ENCODE measurements at places on chromosomes 12 and 14. TPM values are rescaled to one million over a fixed set of nuclear protein-coding genes. Genes with fewer than 3 reads are reported as not detected.

- H3K4me3 ChIP-seq = no peak overlapping the region
- no peak overlapping the region for H3K27ac ChIP-seq
- H3K36me3 ChIP-seq = peaks cover 9% of the 10 kb centered on the region
- H3K4me1 ChIP-seq = peaks cover 27% of the 10 kb centered on the region
- DNase-seq = no peak
- H3K27me3 ChIP-seq = no peaks in the 10 kb centered on the region
These were observed 5.3 kb downstream of the COPS7A start for GRCh38 chr12:6729186-6729585.

- no peak overlapping the region for H3K4me3 ChIP-seq
- H3K36me3 ChIP-seq = no peaks in the 10 kb centered on the region
- H3K4me1 ChIP-seq = no peaks in the 10 kb centered on the region
- no peaks in the 10 kb centered on the region for H3K27me3 ChIP-seq
These were observed 170.7 kb upstream of the GZMB start for GRCh38 chr14:24804552-24805212.

DNA sequence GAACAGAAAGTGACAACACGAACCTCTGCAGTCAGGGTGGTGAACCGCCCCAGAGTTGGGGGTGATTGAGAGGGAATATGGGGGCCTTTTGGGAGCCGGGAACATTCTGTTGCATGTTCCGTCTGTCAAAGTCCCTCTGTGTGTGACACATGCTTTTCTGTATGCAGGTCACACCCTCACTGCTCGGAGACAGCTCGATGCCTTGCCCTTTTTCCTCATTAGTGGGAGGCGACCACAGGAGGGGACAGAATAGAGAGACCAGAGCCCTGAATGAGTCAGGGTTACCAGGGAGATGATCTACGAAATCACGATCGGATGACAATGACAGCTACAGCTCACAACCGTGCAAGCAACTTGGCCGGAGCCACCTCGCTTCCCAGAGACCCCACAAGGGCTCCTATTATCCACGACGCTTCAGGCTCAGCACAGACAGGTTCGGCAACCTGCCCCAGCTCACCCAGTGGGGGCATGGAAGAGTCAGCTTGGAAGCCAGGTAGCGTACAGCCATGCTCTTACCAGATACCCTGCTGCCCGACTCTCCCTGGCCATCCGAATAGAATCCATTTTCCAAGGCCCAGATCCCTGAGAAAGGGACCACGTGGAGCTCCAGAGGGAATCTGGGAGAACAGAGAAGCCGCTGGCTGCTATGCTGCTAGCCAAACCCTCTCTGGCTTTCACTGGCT, 38.8 kb downstream of the TESC start:
- no peak overlapping the region for H3K4me3 ChIP-seq
- H3K27me3 ChIP-seq = no peaks in the 10 kb centered on the region
- peak overlapping the region; percentile 55 for H3K27ac ChIP-seq

- H3K36me3 ChIP-seq = no peaks in the 10 kb centered on the region
- no peak overlapping the region for H3K4me3 ChIP-seq
- no peak for DNase-seq
These were observed 268.2 kb downstream of the DPF3 start for GRCh38 chr14:72625689-72626088.

GRCh38 chr12:52836491-52837412, 2.6 kb upstream of the KRT79 start:
- DNase-seq = no peak
- no peak overlapping the region for H3K4me3 ChIP-seq
- H3K36me3 ChIP-seq = no peaks in the 10 kb centered on the region
- no peaks in the 10 kb centered on the region for H3K4me1 ChIP-seq

- no peak overlapping the region for H3K4me3 ChIP-seq
- no peaks in the 10 kb centered on the region for H3K36me3 ChIP-seq
- H3K27ac ChIP-seq = no peak overlapping the region
These were observed 167.7 kb downstream of the DYRK2 start for GRCh38 chr12:67816269-67816668.

DNA sequence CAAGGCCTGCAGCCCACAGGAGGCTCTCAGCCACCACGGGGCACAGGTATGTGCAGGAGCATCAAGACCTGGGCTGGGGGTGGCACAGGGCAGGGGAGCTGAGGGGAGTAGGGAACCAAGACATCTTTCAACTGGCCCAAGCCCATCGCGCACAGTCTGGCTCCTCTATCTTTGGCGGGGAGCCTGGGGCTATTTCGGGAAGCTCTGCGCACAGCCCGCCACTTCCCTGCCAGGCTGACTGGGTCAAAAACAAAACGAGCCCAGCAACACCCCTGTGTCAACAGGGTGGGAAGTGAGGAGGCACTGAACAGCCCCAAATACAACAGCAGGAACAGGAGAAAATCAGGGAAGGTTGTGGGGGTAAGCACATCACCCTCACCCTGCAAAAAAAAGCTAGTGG, 83.9 kb downstream of the ARL6IP4 start:
- no peaks in the 10 kb centered on the region for H3K36me3 ChIP-seq
- DNase-seq = no peak
- no peak overlapping the region for H3K4me3 ChIP-seq
- no peak overlapping the region for H3K27ac ChIP-seq
- peaks cover 21% of the 10 kb centered on the region for H3K4me1 ChIP-seq
- no peaks in the 10 kb centered on the region for H3K27me3 ChIP-seq

The RTL1 gene
- 0.11 TPM for total RNA-seq

DNA sequence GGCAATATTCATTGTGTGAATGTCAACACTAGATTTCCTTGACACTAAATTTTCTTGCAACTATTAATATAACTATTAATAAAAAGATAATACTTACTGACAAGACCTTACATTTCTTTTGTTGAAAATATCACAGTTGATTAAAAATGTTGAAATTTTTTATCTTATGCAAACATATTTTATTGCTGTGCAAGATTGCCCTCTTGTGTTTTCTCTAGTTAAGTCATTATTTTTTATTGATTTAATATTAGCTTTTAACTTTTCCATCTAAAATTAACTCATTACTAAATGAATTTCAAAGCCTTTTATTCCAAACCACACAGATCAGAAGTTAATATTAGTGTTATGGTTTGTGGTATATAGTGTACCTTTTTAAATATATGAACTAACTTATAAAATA, 11.7 kb upstream of the NAA30 start:
- no peak overlapping the region for H3K27ac ChIP-seq
- H3K4me1 ChIP-seq = no peaks in the 10 kb centered on the region
- H3K4me3 ChIP-seq = no peak overlapping the region
- DNase-seq = no peak
- no peaks in the 10 kb centered on the region for H3K36me3 ChIP-seq

- H3K36me3 ChIP-seq = no peaks in the 10 kb centered on the region
- H3K27me3 ChIP-seq = no peaks in the 10 kb centered on the region
- H3K27ac ChIP-seq = no peak overlapping the region
These were observed 14.6 kb upstream of the RBM19 start for GRCh38 chr12:113980537-113981337.

DNA sequence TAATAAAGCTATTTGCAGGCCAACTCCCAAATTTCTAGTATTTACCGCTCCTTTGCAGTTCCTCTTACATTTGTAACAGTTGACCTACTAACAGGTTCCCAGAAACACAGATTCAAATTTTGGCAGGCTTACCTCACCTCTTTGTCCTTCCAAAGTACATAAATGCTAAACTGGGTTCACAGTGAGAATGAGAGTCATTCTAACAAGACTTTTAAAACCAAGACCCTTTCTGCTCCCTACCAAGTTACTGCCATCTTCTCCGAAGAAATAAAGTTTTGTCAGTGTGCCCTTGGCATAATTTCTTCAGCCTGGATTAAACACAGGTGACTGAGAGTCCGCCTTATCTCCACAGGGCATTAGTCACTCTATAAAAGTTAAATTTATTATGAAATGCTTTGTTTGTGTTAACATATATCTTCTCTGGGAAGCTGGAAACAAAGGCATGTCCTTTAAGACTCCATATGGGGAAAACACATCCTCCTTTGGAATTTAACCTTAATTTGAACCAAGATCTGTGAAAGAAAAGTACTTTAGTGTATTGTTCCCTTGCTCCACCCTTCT, 28.2 kb downstream of the FOXA1 start:
- H3K27ac ChIP-seq = no peak overlapping the region
- no peaks in the 10 kb centered on the region for H3K36me3 ChIP-seq
- H3K27me3 ChIP-seq = no peaks in the 10 kb centered on the region
- no peaks in the 10 kb centered on the region for H3K4me1 ChIP-seq

GRCh38 chr12:19382111-19382526, 57.2 kb upstream of the AEBP2 start:
- no peak for DNase-seq
- no peak overlapping the region for H3K27ac ChIP-seq
- H3K4me3 ChIP-seq = no peak overlapping the region
- H3K27me3 ChIP-seq = no peaks in the 10 kb centered on the region

GRCh38 chr14:100007254-100007653, 58.0 kb upstream of the EVL start:
- no peaks in the 10 kb centered on the region for H3K4me1 ChIP-seq
- no peak for DNase-seq
- no peak overlapping the region for H3K4me3 ChIP-seq

- no peak overlapping the region for H3K27ac ChIP-seq
- no peak for DNase-seq
- no peak overlapping the region for H3K4me3 ChIP-seq
These were observed 80.6 kb upstream of the DBX2 start for GRCh38 chr12:45131506-45131905.

DNA sequence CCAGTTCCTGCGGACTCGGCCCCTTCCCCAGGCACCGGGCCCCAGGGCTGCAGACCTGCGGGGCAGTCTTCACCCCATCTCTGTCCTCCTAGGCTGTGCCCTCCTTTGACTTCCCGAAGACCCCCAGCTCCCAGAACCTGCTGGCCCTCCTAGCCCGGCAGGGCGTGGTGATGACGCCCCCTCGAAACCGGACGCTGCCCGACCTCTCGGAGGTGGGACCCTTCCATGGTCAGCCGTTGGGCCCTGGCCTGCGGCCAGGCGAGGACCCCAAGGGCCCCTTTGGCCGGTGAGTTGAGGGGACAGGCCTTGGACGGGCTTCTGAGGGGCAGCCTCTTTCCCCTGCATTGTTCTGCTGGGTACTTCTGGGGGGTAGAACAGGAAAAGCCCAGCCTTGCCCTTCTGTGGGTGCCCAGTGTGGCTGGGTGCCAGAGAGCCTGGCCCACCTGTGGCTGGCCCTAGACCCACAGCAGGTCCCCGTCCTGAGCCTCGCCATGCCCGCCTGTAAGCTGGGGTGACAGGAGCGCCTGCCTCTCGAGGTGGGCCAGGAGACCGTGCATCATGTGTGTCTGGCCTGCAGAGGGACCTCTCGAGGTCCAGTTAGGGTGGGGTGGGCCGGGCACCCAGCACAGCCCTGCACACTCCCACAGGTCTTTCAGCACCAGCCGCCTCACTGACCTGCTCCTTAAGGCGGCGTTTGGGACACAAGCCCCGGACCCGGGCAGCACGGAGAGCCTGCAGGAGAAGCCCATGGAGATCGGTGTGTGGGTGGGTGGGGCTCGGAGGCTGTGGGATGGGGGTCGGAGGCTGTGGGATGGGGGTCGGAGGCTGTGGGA, 12.6 kb upstream of the PUS1 start:
- no peak for DNase-seq
- no peaks in the 10 kb centered on the region for H3K27me3 ChIP-seq
- H3K4me1 ChIP-seq = no peaks in the 10 kb centered on the region
- no peak overlapping the region for H3K27ac ChIP-seq

The RPS6KL1 gene
- total RNA-seq = 60.2 TPM

GRCh38 chr12:115424003-115424402, 740.0 kb upstream of the TBX3 start:
- no peaks in the 10 kb centered on the region for H3K27me3 ChIP-seq
- no peak overlapping the region for H3K27ac ChIP-seq
- no peaks in the 10 kb centered on the region for H3K36me3 ChIP-seq
- no peak for DNase-seq
- no peaks in the 10 kb centered on the region for H3K4me1 ChIP-seq

GRCh38 chr12:12266389-12266872, 413 bp downstream of the LRP6 start:
- no peak for DNase-seq
- no peaks in the 10 kb centered on the region for H3K27me3 ChIP-seq
- no peaks in the 10 kb centered on the region for H3K36me3 ChIP-seq

GRCh38 chr12:92393504-92393903, 247.9 kb upstream of the BTG1 start:
- no peak for DNase-seq
- H3K36me3 ChIP-seq = no peaks in the 10 kb centered on the region
- H3K27ac ChIP-seq = no peak overlapping the region
- H3K4me1 ChIP-seq = no peaks in the 10 kb centered on the region

- DNase-seq = no peak
- no peak overlapping the region for H3K27ac ChIP-seq
- no peaks in the 10 kb centered on the region for H3K27me3 ChIP-seq
- H3K4me1 ChIP-seq = no peaks in the 10 kb centered on the region
These were observed 98.7 kb downstream of the PHETA1 start for GRCh38 chr12:111270239-111270638.

- DNase-seq = no peak
- no peak overlapping the region for H3K4me3 ChIP-seq
- H3K36me3 ChIP-seq = no peaks in the 10 kb centered on the region
These were observed 12.5 kb downstream of the STYK1 start for GRCh38 chr12:10661338-10661737.

The RGS6 gene
- 9.4 TPM for total RNA-seq

The TROAP gene
- total RNA-seq = 58.2 TPM

GRCh38 chr14:68476212-68477109, 316.4 kb downstream of the ZFP36L1 start:
- H3K4me3 ChIP-seq = no peak overlapping the region
- no peak for DNase-seq
- no peaks in the 10 kb centered on the region for H3K36me3 ChIP-seq
- H3K27me3 ChIP-seq = no peaks in the 10 kb centered on the region
- no peak overlapping the region for H3K27ac ChIP-seq
